ENCODE measurements at places on chromosomes 12 and 14. TPM values are rescaled to one million over a fixed set of nuclear protein-coding genes. Genes with fewer than 3 reads are reported as not detected.

- no peak for ATAC-seq
Measured at GRCh38 chr12:4261655-4262054, 11.9 kb upstream of the CCND2 start.

- ATAC-seq, result no peak
Measured at GRCh38 chr14:88322504-88323085, 474 bp downstream of the KCNK10 start.

Gene IL22
- 0.44 TPM for total RNA-seq

Gene CLEC4C
- not detected for total RNA-seq
